CD4-positive, alpha-beta memory T cell (primary cell): ENCODE measurements at places on chromosomes 1 and 21. TPM values are rescaled to one million over a fixed set of nuclear protein-coding genes. Genes with fewer than 3 reads are reported as not detected.

Gene SLC35F3
- total RNA-seq = not detected

Gene FMO2
- total RNA-seq = not detected

Gene NUAK2
- total RNA-seq = 32.8 TPM

Gene CATSPER4
- total RNA-seq = not detected

Gene OR10Z1
- not detected for total RNA-seq

Gene ZNF695
- not detected for total RNA-seq

Gene OR2T2
- total RNA-seq = not detected

Gene PCP4
- total RNA-seq = not detected

Gene S100A14
- total RNA-seq = not detected

Gene WNT3A
- total RNA-seq = not detected

Gene DCDC2B
- not detected for total RNA-seq

Gene OR2T5
- total RNA-seq = not detected

Gene HSD3B2
- total RNA-seq = not detected

DNA sequence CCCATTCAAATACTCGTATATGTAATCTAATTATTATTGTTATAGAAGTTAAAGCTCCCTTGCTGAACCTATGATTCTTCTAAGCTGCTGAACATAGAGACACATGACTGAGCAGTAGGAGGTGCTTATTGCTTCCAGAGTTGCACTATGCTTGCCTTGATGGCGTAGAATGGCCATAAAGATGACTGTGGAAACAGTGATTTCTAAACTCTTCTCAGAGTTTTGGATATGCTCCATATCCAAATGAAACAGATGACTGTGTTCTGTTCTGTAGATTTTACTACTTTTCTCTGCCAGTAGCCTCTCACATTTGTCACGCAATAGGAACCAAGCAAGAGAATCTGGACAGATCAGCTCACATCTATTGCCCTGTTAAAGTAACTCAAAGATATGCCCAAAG, 88.1 kb upstream of the CACYBP start:
- no peak for DNase-seq
- peaks cover 18% of the 10 kb centered on the region for H3K4me1 ChIP-seq
- no peak overlapping the region for H3K4me3 ChIP-seq
- H3K27ac ChIP-seq = no peak overlapping the region
- no peaks in the 10 kb centered on the region for H3K36me3 ChIP-seq

DNA sequence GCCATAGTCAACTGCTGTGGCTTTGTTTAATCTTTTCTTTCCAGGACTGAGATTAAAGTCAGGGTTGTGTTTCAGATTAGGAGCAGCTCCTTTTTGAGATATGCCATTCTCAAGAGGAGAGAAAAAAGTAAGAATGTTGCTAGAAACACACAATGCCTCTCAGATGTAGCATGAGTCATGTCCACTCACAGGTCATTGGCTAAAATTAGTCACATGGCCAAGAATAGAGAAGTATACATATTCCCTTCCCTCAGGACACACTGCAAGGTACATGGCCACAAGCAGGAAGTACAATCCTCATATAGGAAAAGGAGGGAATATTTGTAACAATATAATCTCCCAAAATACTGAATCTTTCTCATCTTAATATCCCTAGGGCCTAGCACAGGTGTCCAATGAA, 141.9 kb upstream of the PTBP2 start:
- no peaks in the 10 kb centered on the region for H3K27me3 ChIP-seq
- no peaks in the 10 kb centered on the region for H3K36me3 ChIP-seq
- no peaks in the 10 kb centered on the region for H3K4me1 ChIP-seq
- no peak for DNase-seq

DNA sequence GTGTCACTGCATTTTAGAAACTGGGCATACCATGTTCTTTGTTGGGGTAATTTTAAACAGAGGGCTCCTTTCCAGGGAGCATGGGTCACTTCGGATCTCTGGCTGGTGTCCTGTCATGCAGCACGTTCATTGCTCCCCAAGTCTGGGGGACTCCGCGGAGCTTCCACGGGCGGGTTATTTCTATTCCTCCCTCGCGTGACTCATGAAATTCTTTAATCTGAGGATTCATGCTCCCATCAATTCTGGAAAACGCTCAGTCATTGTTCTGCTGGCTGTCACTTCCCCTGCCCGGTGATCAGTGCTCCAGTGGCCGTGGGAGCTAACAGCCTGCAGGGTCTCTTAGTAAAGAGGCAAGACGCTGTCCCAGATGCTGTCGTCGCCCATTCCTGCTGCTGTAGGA, 28.1 kb downstream of the CFAP74 start:
- no peak for DNase-seq
- no peaks in the 10 kb centered on the region for H3K27me3 ChIP-seq
- H3K4me3 ChIP-seq = no peak overlapping the region
- no peak overlapping the region for H3K27ac ChIP-seq
- no peaks in the 10 kb centered on the region for H3K4me1 ChIP-seq
- no peaks in the 10 kb centered on the region for H3K36me3 ChIP-seq

- H3K4me1 ChIP-seq = no peaks in the 10 kb centered on the region
- H3K36me3 ChIP-seq = no peaks in the 10 kb centered on the region
- no peak overlapping the region for H3K27ac ChIP-seq
- peaks cover 10% of the 10 kb centered on the region for H3K27me3 ChIP-seq
Observed at GRCh38 chr1:205578780-205579571, 52.8 kb downstream of the ELK4 start.

DNA sequence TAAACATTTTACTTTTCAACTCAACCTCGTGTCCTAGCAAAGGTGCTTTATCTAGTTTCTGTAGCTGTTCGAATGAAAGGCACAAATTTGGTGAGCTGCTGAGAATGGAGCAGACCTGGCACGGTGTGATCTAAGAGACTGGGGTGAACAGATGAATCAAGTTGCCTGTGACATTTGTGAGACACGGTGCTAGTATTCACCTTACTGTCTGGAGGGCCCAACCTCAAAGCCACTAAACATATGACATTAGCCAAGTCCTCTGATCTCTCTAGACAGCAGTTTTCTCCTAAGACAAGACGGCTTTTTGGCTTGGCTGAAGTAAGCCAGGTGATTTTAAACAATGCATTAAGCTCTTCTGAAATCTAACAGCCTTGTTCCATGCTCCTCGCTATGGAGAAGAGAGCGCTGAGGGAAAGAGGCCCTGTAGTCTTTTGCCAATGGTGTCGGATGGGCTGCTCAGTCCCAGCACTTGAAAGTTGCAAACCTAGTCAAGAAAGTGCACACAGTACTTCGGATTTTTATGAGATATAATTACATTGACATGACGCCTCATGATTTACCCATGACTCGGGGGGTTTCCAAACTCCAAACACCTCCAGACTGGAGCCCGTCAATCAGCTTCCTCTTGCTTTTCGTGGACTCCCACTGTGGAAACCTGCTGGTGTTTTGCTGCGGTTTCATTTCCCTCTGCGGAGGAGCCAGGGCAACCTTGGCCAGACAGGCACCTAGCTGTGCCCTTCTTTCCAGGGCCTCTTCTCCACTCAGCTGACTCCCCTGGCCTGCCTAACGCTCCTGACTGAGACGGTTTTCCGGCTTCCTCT, 794 bp upstream of the TOR3A start:
- peak overlapping the region; percentile 81 for H3K27ac ChIP-seq
- H3K4me1 ChIP-seq = peaks cover 23% of the 10 kb centered on the region
- no peaks in the 10 kb centered on the region for H3K27me3 ChIP-seq
- H3K36me3 ChIP-seq = peaks cover 3% of the 10 kb centered on the region

DNA sequence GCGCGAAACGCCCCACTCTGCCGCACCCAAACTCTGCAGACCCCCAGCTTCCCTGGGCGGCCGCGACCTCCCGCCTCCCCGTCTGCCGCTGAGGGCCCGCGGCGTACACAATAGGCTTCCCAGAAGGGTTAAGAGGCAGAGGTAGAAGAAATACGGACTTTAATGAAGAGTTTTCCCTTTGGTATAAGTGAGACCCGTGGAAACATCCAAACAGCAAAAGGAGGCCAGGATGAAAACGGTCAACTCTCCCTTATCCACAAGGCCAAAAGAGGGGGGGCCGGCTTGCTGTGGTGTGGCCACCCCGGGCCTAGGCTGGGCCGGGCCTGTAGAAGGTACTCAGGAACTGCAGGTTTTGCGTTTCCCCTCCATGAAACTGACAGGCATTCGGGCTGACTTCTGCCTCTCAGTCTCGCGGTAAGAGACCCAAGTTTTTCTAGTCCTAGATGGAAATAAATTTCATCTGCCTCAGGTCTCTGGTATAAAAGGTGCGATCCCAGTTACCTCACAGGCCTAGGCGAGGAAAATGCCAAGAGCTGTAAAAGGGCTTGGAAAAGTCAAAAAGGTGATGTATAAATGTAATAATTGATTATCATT, 671 bp upstream of the PYGO2 start:
- H3K4me3 ChIP-seq = peak overlapping the region; percentile 65
- H3K27me3 ChIP-seq = no peaks in the 10 kb centered on the region
- peak overlapping the region; percentile 84 for H3K27ac ChIP-seq

DNA sequence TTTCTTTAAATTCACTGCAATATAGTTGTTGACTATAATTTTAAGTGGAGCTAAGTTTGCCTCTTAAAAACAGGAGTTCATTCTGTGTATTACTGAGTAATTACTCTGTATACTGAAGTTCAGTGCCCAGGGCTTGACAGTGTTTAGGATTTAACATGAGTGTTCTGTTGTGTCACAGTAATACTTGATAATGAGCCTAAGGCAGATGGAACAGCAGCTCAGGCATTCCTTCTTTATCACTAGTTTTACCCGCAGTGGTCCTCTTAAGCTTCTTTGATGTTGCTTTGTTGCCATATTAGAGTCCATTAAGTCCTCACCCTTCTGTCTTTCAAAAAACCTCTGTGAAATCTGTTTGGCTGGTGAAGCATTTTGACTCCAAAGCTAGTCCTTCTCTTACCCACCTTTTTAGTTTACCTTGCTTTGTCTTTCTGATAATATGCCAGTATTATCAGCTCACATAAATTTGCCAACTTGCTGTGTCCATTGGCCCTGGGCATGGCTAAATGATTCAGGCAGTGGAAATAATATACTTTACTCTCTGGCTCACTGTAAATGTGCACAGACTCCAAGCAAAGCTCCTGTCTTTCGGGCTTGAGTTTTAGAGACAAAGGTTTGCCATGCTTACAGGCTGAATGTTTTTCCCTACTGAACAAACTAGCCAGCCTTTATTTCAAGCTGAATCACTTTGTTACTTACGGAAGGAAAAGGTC, 17.7 kb downstream of the HIPK1 start:
- peaks cover 4% of the 10 kb centered on the region for H3K36me3 ChIP-seq
- H3K27me3 ChIP-seq = no peaks in the 10 kb centered on the region
- peak overlapping the region; percentile 69 for H3K27ac ChIP-seq
- DNase-seq = no peak
